ENCODE measurements at places on chromosomes 16 and 17. TPM values are rescaled to one million over a fixed set of nuclear protein-coding genes. Genes with fewer than 3 reads are reported as not detected.

ZG16B gene
- not detected for polyA plus RNA-seq

FBXW10 gene
- 0.28 TPM for polyA plus RNA-seq

SP6 gene
- not detected for polyA plus RNA-seq

KRT39 gene
- polyA plus RNA-seq, result not detected

IRX3 gene
- polyA plus RNA-seq, result 1.6 TPM

TMEM88 gene
- not detected for polyA plus RNA-seq

DHRS7C gene
- not detected for polyA plus RNA-seq

CLEC18B gene
- not detected for polyA plus RNA-seq

CLEC16A gene
- polyA plus RNA-seq, result 6.1 TPM

NECAB2 gene
- not detected for polyA plus RNA-seq

TEX19 gene
- not detected for polyA plus RNA-seq

NDUFAB1 gene
- polyA plus RNA-seq, result 500 TPM

SMTNL2 gene
- polyA plus RNA-seq, result not detected

Data from Purkinje cell (primary cell).